ENCODE measurements at places on chromosomes 1 and 21.

DNA sequence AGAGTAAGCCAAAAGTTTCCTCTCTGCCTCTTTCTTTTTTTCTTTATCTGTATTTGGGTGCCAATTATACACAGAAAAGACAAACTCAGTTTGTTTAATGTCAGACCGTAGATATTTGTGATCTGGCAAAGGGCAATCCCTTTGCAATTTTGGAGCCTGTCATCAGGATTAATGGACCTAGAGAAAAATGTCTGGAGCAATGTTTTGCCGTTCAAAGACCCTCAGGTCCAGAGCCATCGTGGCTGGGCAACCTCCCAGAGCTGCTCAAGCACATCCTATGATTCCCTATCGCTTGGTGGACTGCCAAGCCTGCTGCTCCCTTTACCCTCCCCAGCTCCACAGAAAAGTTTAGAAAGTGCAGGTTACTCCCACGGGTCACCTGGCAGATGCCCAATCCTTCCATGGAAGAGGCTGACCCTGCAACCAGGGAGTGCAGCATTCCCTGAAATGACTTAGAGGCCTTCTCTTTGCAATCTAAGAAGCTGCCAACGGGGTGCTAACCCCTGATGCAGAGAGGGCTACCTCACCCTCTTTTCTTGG, 112.5 kb upstream of the NGF start:
- no peak for DNase-seq

DNA sequence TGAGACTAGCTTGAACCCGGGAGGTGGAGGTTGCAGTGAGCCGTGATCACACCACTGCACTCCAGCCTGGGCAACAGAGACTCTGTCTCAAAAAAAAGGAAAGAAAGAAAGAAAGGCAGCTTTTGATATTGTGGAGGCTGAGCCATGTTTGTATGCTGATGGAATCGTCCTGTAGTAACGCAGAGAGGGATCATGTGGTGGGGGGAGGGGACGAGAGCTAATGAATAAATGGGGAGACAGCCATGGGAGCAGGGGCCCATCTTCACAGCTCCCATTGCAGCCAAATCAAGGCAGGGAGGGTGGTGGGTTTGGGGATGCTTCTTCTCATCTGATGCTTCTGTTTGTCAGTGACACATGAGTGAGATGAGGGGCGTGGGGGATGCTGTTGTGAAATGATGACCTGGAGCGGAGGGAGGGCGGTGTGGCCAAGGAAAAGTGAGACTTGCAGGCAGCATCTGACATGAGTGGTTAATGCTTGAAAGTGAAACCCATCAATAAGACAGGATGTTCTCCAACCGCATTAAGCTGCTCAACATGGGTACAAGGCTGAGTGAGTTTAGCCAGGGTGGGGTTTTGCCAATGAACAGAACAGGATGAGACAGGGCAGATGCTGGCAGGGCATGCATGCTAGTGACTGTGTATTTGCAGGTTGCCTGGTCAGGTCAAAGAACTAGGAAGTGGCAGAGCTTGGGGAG, 16.7 kb downstream of the SPATA21 start:
- DNase-seq, result peak; percentile 89

GRCh38 chr1:117821382-117821755, 108.1 kb downstream of the GDAP2 start:
- DNase-seq, result no peak

GRCh38 chr21:24759348-24760075, 847.8 kb downstream of the MRPL39 start:
- DNase-seq, result no peak

DNA sequence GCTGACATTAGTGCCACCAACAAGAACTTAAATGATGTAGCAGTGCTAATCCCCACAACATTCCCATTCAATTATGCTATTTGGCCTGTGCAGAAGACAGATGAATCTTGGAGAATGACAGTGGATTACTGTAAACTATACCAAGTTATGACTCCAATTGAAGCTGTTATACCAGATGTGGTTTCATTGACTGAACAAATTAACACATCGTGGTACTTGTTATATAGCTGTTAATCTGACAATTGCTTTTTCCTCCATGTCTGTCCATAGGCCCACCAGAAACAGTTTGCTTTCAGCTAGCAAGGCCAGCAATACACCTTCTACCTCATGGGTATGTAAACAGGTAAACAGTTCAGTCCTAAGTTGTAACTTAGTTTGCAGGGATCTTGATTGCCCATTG, 101.1 kb downstream of the S1PR1 start:
- DNase-seq, result no peak

DNA sequence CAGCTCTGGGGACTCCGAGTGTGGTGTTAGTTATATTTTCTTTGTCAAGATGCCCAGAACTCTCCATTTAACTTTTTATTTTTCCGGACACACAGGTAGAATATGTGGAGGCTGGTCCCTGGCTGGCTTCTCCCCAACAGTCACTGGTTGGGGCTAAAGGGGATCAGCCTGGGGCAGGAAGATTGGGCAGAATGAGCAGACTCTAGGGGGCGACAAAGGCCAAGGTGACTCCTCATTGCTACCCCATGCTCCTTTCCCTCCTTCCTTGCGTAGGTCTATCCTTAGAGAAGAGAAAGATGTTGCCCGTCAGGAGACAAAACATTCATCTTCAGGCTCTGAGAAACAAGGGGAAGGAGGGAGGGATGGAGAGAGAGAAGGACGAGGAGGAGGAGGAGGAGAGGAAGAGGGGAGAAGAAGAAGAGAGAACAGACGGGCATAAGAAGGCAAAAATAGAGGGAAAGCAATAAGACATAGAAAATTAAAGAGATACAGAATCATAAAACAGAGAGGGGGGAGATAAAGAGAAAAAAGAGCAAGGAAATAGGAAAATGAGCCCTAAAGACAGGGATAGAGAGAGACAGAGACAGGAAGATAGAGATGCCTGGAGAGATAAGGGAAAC, 89.9 kb downstream of the FOXD2 start:
- DNase-seq, result no peak

GRCh38 chr1:45583666-45584350, at the start of gene NASP:
TSS of gene NASP (plus strand) at chr1:45584041. CDS start at chr1:45584147, 106 bp downstream.
- peak; percentile 92 for DNase-seq

GRCh38 chr1:217230412-217230811, 400.5 kb downstream of the GPATCH2 start:
- DNase-seq, result no peak

GRCh38 chr1:62316135-62316534, 3.1 kb downstream of the KANK4 start:
- DNase-seq, result no peak

GRCh38 chr1:53340660-53341520, 13.0 kb upstream of the LRP8 start:
- DNase-seq, result no peak

GRCh38 chr1:167784876-167785550, 63.2 kb downstream of the MPZL1 start:
- no peak for DNase-seq

DNA sequence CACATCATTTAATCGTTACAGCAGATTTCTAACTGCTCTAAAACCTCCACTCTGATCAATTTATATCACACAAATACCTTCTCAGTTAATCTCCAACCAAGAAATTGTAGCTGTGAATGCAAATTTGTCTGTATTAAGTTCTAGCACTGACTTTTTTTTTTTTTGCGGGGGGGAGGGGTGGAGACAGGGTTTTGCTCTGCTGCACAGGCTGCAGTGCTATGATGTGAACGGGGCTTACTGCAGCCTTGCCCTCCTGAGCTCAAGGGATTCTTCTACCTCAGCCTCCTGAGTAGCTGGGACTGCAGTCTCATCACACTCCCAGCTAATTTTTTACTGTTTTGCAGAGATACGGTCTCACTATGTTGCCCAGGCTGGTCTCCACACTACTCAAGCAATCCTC, 163.6 kb downstream of the RERE start:
- no peak for DNase-seq

DNA sequence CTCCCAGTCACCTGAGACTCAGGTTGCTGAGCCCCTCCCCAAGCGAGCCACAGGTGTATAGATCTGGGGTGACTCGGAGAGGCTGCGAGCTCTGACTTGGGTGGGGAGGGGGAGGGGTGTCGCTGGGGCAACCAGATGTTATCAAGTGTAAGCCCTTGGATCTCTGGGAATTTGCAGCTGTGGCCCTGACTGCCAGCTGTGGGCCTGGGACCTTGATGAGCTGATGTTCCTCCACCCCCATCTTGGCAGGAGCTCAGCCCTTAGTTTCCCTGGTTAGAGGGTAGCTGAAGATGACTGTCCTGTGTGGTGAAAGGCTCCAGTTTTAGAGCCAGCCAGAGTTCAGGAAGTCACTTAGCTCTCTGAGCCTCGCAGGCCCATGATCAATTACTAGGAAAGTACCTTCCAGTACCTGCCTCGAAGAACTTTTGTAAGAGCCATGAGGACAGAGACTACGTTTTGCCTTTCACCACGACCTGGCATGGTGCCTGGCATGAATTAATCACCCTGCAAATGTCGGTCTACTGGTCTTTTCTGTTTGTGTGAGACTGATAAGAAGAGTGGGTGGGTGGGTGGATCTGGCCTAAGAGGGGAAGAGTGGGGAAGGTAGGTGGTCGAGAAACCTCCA, 55.8 kb downstream of the YARS1 start:
- DNase-seq, result no peak

DNA sequence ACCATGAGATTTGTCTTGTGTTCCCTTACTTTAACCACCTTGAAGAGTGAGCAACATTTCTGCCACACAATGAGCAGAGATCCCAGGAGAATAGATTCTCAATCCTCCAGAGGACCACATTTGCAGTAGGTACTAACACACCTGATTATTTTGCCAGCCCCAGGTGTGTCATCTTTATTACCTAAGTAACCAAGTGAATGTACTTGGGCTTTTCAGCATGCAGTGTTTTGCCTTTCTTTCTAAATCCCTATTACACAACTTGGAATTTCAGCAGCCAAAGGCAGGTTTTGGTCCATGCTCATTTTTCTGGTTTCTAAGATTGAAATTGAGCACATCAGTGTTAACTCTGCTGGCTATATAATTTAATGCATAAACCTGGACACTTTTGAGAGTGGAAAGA, 43.2 kb upstream of the ST6GALNAC5 start:
- DNase-seq, result no peak

DNA sequence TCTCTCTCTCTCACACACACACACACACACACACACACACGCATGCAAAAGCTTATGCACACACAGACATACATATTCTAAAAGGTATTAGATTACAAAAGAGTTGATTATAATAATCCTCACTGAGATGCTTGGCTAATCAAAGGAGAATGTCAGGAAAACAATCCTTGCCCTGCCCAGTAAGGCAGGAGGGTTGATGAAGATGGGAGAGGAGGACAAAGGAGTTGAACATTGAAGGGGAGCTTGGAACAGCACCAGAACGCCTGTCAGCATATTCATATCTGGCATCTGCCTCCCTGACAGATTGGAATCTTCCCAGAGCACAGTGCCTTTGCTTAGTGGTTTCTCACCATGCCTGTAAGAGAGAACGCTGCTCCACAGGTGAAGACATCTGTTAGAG, 68.6 kb upstream of the PALMD start:
- no peak for DNase-seq

GRCh38 chr1:202146993-202147392, 2.5 kb upstream of the ARL8A start:
- no peak for DNase-seq

GRCh38 chr1:36119456-36119855, 5.6 kb downstream of the COL8A2 start:
- no peak for DNase-seq

DNA sequence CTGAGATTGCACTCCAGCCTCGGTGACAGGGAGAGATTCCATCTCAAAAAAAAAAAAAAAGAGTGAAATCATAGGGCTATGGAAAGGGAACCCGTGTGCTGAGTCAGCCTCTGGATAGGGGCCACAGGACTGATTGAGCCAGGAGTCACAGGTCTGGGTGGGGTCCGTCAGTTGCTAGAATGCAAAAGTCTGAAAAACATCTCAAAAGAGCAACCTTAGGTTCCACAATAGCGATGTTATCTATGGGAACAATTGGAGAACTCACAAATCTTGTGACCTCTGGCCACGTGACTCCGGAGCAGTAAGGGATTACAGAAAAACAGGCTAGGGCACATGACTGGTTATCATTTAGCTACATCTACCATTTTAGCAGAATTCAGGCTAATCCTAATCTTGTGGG, 32.8 kb upstream of the GREM2 start:
- DNase-seq, result no peak

DNA sequence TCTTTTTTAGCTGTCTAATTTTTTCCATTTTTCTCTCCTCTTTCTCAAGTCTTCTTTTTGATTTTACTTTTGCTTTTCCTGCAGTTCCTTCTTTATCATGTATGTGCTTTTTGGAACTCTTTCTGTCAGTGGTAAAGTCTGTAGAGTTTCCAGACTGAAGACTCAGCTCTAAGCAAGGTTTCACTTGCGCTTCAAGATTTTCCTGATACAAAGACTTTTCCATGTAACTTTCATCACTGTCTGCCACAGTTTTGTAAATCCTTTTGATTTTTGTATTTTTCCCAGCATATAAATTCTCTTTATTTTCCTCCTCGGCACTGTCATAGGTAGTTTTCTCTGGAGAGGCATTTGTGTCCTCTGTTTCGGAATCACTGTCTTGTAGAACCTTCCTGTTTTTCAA, 5.5 kb downstream of the CLSPN start:
- no peak for DNase-seq

DNA sequence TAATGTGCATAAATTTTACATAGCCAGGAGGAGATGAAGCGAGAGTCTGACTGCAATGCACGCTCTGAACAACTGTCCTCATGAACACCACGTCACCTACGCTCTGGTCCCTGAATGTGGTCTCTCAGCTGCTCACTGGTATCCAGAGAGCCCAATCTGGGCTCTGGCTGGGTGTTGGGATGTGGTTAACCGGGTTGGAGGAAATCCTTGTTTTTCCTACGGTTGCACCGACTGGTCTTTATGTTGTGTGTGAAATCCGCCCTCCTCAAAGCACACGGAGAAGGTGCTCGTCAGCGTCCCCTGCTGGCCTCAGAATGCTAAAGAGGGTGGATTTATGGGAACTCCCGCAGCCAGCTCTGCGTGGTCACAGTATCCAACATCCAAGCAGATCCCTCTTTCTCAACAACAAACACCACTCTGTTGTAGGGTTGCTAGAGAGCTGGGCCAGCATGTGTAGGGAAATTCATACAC, 51.8 kb upstream of the FAM89A start:
- peak; percentile 28 for DNase-seq

GRCh38 chr1:113073479-113073950, 517 bp downstream of the LRIG2 start:
- DNase-seq, result no peak

DNA sequence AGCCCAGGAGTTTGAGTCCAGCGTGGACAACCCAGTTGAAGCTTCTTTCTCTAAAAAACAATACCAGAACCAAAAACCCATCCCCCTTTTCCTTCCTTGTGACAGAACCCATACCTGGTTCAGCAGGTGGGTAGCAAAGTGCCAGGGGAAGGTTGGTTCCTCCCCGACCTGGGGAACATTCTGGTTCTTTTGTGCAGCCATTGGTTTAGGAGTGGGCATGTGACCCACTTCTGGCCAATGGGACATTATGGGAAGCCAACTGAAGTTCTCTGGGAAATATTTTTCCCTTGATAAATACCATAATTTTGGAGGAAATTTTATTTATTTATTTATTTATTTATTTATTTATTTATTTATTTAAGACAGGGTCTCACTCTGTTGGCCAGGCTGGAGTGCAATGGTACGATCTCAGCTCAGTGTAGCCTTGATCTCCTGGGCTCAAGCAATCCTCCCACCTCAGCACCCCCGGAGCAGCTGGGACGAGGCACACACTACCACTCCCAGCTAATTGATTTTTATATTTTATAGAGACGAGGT, 15.8 kb upstream of the MAPKAPK2 start:
- no peak for DNase-seq
